ENCODE measurements at places on chromosomes 12 and 14.

DNA sequence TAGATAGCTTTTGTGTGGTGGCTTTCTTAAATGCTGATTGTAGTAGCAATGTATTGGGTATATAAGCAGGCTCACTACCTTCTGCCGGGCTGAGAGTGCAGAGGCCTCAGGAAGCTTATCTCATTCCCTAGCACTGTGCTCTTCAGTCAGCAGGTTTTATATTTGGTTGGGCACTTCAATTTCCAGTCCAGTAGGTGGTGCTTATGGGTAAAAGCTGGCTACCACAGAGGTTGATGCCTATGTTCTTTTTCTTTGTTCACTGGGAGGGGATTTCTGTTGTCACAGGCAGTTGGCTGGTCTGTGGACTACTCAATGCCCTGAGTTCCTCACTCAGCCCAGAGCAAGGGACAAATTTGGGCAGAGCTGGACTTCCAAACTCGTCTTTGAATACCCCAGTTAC, 43.0 kb upstream of the GLIPR1 start:
- no peak for DNase-seq

DNA sequence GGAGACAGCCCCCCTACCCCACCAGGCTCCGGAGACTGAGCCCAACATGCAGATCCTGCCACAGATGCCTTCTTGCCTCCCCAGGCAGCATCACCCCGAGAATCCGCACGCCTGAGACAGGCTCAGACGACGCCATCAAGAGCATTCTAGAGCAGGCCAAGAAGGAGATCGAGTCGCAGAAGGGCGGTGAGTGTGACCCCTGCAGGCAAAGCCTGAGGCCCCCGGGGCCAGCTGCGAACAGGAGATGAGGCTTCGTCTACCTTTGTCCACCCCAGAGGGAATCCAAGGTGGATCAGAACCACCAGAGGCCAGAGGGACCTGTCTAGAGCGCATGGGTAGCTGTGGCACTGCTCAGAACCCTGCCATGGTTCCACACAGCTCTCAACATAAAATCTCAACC, 56.9 kb downstream of the PHETA1 start:
- DNase-seq: no peak

DNA sequence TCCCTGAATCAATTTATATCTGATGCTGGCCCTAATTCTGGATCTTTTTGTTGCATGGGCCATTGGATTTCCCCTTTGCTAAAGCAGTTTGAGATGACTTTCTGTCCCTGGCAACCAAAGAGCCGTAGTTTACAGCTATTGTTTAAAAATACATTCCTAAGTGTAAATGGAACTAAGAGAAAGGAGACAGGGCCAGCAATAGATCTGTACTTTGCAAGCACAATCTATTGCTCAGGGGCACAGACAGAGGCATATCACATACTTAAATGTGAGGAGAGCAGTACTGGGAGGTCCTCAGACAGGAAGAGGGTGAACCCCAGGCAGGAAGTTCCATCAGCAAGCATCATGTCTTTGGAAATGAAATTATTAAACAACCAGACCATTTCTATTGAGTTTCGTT, 126.6 kb downstream of the ZFP36L1 start:
- DNase-seq: no peak

- no peak for DNase-seq
Observed at GRCh38 chr12:89547101-89547500, 21.3 kb upstream of the POC1B start.

GRCh38 chr12:100141666-100141997, 1.0 kb downstream of the BLTP3B start:
- no peak for DNase-seq

DNA sequence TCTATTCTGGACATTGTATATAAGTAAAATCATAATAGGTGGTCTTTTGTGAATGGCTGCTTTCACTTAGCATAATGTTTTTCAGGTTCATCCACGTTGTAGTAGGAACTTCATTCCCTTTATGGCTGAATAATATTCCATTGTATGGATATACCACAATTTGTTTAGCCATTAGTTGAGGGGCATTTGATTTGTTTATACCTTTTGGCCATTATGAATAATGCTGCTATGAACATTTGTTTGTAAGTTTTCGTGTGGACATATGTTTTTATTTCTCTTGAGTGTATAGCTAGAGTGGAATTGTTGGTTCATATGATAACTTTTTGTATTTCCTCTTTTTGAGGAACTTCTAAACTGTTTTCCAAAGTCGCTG, 123.3 kb downstream of the TTLL5 start:
- no peak for DNase-seq

GRCh38 chr12:23684121-23684520, 265.3 kb downstream of the SOX5 start:
- DNase-seq: no peak

GRCh38 chr12:51814311-51815088, 34.0 kb downstream of the FIGNL2 start:
- DNase-seq: no peak

GRCh38 chr12:530308-530707, 70.6 kb downstream of the B4GALNT3 start:
- DNase-seq: no peak

GRCh38 chr12:109611223-109611622, 37.6 kb downstream of the MVK start:
- DNase-seq: no peak

DNA sequence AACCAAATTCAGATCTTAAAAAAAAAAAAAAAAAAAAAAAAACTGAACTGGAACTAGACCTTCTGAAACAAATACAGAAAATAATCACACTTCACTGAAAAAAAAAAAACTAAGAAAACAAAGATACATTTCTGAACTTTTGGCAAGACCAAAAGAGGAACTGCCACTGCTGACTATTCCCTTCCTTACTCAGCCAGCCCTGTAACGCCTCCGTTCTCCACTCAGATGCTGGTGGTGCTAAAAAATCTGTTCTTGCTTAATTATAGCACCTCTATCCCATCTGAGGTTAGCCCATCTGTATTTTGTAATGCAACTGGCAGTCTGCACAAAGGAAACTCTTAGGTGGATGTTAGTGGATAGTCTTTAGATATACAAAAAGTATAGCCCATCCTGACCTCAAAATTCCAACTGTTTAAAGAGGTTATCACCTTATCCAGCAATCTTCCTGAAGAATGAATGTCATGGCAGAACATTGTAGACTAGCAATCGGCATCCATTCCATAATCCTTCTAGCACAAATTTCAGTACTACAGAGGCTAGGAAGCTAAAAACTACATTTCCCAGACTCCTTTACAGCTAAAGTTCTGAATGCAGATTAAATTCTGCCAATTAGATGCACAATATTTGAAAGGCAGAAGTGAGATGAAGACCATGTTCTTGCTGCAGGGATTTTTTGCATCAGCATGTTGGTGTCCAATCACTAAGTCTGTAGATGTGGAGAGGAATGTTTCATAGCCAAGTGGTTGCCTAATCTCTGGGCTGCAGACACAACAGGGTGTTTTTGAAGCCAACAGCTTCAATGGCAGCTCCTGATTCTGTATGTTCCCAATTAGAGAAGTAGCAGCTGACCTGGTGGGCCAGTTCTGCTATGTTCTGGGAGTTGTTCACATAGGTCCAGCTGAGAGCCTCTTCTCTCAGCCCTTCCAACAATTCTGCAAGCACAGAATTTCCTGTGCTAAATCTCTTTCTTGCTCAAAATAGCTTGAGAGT, 5.7 kb downstream of the MAP3K9 start:
- no peak for DNase-seq

GRCh38 chr14:58947814-58948445, 240.5 kb upstream of the DAAM1 start:
- DNase-seq: no peak

GRCh38 chr12:75704664-75705063, 193.3 kb upstream of the KRR1 start:
- DNase-seq: no peak

- no peak for DNase-seq
Observed at GRCh38 chr12:102642199-102642598, 161.8 kb upstream of the IGF1 start.

DNA sequence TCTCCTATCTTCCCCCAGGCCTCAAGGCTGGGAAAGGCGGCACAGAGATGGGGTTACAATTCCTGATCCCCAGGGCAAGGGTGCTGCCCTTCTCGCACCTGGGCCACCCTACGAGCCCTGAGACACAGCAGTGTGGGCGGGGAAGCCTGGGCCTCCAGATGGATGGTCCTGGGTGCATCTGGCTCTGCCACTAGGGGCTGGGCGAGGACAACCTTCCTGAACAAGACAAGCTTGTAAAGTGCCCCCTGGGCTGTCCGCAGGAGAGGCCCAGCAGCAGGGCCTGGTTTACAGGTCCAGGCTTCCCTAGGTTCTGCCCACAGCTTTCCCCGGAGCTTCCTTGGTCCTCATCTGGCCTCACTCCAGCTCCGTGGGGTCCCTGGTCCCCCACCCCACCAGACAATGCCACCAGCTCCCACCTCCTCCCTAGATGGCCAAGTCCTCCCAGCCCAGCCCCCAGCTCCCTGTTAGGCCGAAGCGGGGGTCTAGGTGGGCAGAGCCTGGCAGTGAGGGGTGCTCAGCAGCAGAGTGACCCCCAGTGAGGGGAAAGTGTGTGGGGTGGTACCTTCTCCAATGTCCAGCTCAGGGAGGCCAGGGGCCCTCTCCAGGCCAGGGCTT, 8.9 kb downstream of the ARL6IP4 start:
- DNase-seq: no peak

DNA sequence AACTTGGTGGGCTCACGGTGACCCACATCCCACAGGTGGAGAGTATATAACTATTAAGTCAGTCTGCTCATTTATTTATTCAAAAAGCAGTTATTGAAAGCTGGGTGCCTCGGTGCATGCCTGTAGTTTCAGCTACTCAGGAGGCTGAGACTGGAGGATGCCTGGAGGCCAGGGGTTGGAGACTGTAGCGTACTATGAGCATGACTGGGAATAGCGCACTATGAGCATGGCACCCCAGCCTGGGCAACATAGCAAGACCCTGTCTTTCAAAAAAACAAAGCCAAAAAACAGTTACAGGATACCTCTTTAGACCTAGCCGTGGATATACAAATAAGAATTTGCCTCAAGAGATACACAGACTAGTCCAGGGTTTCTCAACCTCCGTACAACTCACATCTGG, 139.8 kb downstream of the ZFP36L1 start:
- DNase-seq: no peak

DNA sequence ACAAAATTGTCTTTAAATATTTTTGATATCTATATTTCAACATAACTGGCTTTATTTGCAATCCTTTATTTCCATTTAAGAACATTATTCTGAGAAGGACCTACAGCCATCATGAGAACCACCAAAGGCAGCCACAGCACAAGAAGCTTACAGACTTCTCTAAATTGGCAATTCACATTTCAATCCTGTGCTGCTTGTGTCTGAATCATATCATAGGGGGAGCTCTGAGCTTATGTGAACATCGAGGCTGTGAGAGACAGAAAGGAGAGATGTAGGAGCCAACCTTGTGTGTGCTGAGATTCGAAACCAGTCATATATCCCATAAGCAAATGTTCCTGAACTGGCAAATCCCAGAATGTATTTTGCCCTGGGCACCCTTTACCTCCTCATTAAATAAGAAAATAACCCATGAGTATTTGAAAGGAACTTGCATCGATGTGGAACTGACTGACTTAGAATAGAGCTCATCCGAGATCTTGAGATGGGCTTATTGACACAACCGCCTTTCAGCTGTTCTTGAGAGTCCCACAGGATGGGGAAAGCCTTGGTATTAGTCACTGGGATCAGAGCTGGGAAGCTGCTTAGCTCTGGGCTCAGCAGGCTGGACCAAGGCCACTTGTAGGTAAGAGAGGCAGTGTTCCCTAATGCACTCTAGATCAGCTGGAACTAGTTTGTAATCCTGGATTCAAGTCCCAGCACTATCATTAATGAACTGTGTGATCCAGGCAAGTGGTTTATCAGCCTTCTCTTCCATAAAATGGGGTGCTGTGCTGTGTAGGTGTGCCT, 329.8 kb downstream of the CACNA1C start:
- no peak for DNase-seq

Data from stimulated activated CD8-positive, alpha-beta memory T cell treated with anti-CD3 and anti-CD28 coated beads, Interleukin-15, amount 100 ng/mL, for 4 hours (primary cell).